ENCODE measurements at places on chromosomes 4 and X.

DNA sequence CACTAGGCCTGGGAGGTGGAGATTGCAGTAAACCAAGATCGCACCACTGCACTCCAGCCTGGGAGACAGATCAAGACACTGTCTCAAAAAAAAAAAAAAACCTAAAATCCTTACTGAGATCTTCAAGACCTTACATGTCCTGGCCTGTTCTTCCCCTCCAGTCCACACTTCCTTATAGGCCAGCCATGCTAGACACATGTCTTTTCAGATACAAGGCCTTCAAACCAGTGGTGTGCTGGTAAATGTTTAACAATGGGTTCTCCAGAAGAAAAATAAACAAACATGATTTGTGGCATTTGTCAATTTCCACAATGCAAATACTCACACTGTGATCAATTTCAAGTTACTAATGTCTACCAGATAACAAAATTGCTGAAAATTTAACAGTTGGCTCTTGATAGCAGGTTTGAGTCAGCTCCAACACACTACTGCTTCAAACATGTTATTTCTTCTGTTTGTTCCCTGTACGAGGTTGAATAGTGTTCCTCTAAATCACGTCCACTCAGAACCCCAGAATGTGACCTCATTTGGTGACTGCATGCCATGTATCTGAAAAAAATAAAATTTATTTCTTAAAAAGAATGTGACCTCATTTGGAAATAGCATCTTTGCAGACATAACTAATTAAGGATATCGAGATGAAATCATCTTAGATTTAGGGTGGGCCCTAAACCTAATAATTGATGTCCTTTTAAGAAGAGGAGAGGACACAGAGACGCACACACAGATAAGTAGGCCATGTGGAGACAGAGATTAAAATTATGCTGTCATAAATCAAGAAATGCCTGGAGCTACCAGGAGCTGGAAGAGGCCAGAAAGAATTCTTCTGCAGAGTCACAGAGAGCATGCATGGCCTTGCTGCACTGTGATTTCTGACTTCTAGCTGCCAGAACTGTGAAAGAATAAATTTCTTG lies 144.4 kb downstream of the ZNF674 start:
- DNase-seq: no peak

- no peak for DNase-seq
These were observed 427.1 kb upstream of the FAM47C start for GRCh38 chrX:36581030-36581429.

GRCh38 chrX:100976211-100976610 lies 6.7 kb downstream of the ARL13A start:
- no peak for DNase-seq

DNA sequence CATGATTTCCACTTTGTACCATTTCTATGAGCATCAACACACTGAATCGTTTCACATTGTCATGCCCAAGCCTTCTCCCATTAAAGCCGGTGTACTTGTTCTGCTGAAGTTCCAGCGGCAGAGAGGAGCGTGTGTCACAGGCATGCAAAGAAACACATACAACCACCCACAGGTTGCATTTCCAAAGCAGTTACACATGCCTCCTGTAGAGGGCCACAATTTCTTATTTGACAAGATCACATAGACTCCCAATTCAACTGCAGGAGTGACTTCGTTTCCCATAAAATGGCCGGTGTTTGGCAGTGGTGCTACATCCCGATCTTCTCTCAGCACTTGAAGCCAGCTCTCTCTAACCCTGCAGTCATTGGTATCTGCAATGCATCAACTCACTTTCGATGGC lies 992.6 kb downstream of the NLGN4X start:
- DNase-seq: no peak

DNA sequence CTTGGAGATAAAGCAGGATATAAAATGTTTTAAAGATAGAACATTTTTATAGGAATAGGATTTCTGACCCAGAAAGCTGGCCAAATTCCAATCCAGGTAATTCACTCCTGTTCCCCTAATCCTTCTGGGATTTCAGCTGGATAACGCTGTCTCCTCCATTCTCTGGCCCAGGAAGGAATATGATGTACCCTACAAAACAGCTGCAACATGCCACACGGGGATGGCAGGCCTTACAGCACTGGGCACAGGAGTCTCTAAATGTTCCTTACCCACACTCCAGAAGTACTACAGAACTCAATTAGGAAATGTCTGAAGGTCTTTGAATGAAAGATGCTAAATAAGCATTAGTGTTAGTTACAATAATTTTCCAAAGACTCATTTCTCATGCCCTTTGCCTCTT lies 15.8 kb downstream of the CAMK2D start:
- DNase-seq: no peak

Data from activated naive CD4-positive, alpha-beta T cell treated with anti-CD3 and anti-CD28 coated beads, Interleukin-2, amount 10 ng/mL, durations not matched to agents 7 days and 5 days (primary cell).